ENCODE measurements at places on chromosomes 6 and 20.

DNA sequence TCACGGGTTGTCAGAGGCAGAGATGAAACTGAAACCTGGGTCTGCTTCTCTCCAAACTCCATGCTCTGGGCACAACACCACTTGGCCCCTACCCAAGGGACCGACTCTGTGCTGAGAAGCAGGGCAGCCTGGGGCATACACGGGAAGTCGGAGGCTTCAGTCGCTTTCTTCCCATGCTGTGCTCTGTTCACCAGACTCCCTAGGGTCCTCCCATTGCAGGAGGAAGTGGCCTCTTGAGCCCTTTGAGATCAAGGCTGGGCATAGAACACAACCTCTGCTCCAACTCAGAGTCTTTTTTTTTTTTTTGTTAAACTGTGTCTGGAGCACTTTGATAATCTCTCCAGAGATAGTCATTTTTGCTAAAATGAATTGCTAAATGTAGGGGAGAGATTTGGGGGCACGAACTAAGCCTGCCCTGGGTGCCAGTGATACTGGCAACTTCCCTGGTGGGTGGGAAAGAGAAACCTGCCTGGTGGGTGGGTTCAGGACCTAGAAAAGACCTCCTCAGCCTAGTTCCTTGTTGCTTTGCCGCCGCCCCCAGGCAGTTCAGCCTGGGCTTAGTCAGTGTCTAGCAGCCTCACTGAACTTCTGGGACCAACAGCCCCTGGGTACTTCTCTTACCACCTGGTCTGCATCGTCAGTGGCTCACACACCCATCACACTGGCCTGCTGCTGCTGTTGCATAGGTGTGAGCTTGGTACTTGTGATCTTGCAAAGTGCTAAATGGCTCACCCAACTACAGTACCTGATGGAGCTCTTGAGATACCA is 62.0 kb downstream of the PPP1R14C start:
- DNase-seq, result no peak

DNA sequence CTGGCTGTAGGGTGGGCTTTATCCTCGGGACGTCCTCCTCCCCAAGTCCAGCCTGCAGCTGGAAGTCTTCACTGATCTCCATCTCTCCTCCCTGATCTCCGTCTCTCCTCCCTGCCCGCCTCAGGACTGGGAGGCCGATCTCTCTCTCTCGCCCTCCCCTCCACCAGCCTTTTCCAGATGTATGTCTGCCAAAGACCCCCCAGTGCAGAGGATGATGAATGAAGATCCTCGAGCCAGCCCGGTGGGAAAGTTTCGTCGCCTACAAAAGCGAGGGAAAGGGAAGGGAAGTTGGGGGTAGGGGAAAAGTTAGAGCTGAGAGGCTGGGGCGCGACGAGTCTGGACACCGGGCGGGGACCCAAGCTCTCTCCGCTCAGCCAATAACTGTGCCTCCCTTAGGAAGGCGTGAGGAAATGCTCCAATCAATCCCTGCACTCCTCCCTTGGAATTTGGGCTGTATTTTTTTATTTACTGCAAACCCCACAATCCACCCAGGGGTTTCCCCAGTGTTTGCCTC is 595 bp upstream of the SRF start:
- DNase-seq, result no peak

DNA sequence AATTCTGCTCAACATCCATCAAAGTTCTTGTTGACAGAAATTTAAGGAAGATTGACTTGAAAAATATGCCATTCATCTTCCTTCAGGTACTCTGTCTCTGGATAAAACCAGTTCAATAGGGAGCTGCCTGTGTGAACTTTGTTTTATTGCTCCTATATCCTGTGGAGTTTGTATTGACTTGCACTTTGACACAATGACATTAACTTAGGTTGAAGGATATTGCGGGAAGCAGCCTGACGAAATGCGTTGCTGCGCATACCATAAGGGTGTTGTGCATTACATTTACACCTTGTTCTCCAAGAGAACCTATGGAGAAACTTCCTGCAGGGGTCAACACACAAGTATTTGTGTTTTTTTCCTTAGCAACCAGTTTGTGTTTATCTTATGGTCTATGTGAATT is 185.4 kb upstream of the GRIK2 start:
- no peak for DNase-seq

DNA sequence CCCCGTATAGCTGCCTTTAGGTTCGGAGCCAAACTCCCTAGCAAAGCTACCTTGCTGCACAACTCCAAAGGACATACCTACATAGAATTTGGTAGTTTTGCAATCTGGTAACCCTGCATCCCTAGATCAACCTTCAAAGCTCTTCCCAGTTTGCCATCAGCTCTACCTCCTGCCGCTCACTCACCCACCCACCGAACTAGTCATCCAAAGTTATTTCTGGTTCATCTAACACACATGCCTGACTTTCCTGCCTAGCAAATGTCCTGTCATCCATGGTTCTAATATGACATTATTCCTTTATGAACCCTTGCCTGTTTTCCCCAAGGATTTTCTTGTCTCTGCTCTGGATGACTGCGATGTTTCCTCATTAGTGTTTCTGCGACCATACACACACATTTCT is 21.6 kb downstream of the SPAG4 start:
- DNase-seq, result no peak

DNA sequence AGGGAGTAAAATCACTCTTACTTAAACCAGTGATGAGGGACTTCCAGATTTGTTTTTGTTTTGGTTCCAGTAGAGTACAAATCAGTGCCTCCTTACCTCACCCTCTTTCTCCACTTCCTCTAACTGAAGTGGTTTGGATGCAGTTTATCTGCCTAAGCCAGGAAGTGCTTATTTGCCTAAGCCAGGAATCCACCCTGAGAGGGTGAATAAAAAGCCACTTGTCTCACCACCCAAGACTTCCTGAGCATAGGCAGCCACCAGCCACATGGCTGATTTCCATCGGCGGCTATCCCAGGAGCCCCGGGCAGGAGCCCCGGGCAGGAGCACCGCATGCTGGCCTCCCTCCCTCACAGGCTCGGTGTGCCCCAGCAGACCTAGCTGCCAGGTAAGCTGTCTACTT is 12.0 kb downstream of the LRP11 start:
- peak; percentile 9 for DNase-seq

DNA sequence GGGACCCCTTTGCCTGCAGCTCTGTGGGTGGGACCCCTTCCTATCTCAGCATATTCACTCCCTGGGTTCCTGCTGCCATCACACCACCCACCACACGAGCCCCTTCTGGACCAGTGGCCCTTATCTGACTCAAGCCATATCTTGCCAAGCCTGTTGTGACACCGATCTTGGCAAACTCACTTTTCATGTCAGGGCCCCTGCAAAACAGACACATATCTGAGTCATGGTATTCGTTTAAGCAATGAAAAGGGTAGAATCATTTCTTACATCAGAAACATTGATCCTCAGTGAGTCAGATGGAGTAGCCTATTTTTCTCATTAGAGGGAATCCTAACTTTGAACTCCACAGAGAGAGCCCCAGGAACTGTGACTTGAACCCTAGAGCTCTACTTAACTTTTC is 10.6 kb downstream of the RAET1E start:
- DNase-seq, result no peak

- DNase-seq, result no peak
Observed at GRCh38 chr6:25754535-25754934, at the start of gene SLC17A4. SLC17A4 (plus strand) TSS chr6:25754742; CDS start chr6:25761963, 7,221 bp downstream.

GRCh38 chr6:159716247-159717096 is 10.8 kb upstream of the WTAP start:
- DNase-seq, result peak; percentile 39

- DNase-seq, result no peak
Observed at GRCh38 chr20:43360016-43360415, 97.7 kb upstream of the SRSF6 start.
